ENCODE measurements at places on chromosomes 16 and 17.

DNA sequence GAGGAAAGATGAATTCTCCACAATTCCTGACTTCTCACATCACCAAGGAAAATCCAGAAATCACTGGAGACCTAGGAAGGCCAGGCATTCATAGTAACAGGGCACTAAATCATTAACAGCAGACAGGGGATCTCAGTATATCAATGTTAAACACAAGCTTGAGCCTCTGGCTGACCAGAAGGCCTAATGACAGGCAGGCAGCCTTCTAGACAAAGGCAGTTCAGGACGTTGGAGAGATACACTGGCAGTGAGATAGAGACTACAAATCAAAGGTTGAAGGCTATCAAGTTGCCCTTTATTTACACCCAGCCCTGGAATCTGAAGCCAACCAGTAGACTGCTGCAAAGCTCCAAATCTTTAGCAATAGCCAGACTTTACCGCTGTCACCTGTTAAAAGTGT is 422.8 kb upstream of the CCL2 start:
- DNase-seq: no peak

GRCh38 chr17:48121923-48122664 is 14.5 kb downstream of the SNX11 start:
- DNase-seq: peak; percentile 43

DNA sequence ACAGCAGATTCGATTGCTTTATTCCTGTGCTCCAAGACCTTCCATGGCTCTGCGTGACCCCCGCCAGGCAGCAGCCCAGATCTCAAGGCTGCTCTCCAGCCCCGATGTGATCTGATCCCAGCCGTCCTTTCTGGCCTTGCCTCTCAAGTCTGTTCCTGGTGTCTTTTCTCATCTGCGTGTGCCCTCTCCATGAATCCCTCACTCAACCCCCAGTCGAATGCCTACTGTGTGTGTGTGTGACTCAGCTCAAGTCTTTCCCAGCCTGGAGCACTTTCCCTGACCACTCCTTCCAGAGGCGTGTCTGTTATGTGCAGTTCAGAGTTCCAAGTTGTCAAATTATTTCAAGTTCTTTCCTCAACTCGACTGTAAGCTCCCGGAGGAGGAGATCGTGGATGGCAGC is 64.0 kb downstream of the MRM1 start:
- DNase-seq: no peak

DNA sequence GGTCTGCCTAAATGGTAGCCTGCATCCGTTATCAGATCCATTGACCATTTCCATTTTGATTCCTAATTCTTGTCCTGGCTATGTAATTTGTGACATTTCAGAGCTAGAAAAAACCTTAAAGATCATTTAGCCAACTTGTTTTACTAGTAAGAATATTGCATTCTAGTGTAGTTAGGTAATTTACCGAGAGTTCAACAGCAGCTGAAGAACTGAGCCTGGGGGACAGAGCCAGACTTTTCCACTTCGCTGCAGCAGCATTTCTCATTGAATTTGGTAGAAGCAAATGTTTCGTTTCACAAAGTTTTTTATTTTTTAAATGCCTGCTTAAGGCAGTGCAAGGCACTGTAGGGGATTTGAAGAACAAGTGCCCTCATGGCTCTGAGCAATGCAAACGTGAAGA is 59.2 kb upstream of the MARCHF10 start:
- no peak for DNase-seq

DNA sequence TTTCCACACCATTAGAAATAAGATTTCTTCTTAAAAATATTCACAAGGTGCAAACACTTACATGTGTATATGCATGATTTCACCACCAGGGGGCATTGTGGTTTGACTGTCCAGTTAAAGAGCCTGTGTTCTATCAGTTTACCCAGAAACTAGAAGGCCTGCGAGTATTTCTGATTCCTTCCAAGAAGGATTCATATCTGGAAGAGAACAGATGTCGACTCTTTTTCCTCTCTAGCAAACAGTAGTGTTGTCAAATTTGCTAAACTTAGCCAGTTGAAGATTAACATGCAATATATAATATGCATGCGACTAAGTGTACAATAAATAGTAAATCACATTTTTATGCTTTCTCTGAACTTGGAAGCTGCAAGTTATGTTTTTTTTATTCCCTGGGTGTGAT is 404.1 kb downstream of the WWOX start:
- DNase-seq: peak; percentile 28

GRCh38 chr17:28684963-28685362 is 23.0 kb downstream of the SUPT6H start:
- DNase-seq: peak; percentile 67

- no peak for DNase-seq
Measured at GRCh38 chr16:8254405-8254804, 335.9 kb downstream of the TMEM114 start.

GRCh38 chr17:82214012-82214628 is 1.5 kb upstream of the CCDC57 start:
- no peak for DNase-seq

GRCh38 chr17:76791053-76791980 is 53.4 kb downstream of the MFSD11 start:
- peak; percentile 23 for DNase-seq

DNA sequence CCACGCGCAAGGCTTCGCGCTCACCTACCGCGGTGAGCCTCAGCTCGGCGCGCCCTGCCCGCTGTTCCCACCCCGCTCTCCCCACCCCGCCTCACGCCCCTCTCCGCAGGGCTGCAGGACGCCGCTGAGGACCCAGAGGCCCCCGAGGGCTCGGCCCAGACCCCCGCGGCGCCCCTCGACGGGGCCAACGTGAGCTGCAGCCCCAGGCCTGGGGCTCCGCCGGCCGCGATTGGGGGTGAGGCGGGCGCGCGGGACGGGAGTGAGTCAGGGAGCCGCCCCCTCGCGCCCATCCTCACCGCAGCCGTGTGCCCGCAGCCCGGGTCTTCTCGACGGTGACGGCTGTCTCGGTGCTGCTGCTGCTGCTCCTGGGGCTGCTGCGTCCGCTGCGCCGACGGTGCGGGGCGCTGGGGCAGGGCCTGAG is 1.9 kb upstream of the PAQR4 start:
- DNase-seq: no peak

- DNase-seq: peak; percentile 79
Measured at GRCh38 chr16:56513972-56514371, 5.9 kb downstream of the BBS2 start.

- peak; percentile 59 for DNase-seq
Measured at GRCh38 chr17:49494986-49495841, at the start of gene NGFR. TSS of gene NGFR (plus strand) at chr17:49495293. CDS start at chr17:49495418, 125 bp downstream.

- no peak for DNase-seq
Measured at GRCh38 chr16:67388591-67388990, 4.7 kb downstream of the TPPP3 start.

- no peak for DNase-seq
Measured at GRCh38 chr16:50165473-50165872, 12.4 kb downstream of the TENT4B start.

DNA sequence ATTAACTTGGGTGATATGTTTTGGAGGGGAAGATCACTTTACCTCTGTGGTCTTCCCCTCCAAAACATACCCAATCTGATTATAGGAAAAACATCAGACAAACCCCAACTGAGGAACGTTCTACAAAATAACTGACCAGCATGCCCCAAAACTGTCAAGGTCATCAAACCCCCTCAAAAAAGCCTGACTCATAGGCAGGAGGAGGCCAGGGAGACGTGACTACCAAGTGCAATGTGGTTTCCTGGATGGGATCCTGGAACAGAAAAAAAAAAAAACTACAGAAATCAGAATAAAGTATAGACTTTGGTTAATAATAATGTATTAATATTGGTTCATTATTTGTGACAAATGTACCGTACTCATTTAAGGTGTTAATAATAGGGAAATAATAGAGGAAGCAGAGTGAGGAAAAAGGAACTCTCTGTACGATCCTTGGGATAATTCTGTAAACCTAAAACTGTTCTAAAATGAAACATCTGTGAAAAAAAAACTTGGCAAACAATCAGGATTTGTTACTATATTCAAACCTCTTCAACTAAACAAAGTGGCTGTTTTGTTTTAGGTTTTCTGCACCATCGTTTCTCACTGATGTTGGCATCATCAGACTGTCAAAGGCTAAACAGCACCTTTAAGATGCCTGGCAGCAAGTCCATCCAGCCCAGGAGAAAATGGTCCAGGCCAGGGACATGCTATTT is 266.7 kb upstream of the SDK2 start:
- no peak for DNase-seq

DNA sequence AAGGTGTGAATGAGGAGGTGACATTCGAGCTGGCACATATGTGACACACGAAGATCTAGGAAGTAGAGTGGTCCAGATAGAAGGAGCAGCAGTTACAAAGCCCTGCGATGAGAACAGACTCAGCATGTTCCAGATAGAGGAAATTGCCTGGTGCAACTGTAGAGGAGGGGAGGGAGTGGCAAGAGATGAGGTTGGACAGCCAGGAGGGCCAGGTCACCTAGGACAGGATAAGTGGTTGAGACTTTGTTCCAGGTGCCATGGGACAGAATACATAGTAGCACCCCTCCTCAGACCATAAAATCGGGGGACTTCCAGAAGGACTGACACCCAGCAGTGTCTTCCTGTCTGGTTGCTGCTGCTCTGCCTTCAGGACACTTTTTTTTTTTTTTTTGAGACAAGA is 11.0 kb upstream of the CENPT start:
- DNase-seq: no peak

- no peak for DNase-seq
Measured at GRCh38 chr16:82665025-82665424, 38.3 kb downstream of the CDH13 start.

All from hippocampal formation (tissue), 2 donors.